Naive B cell (primary cell): ENCODE measurements at places on chromosomes 5 and 9. TPM values are rescaled to one million over a fixed set of nuclear protein-coding genes. Genes with fewer than 3 reads are reported as not detected.

- no peak for DNase-seq
Observed at GRCh38 chr9:104313396-104314110, 190.5 kb upstream of the OR13F1 start.

- no peak for DNase-seq
Observed at GRCh38 chr5:75509956-75510355, 1.5 kb downstream of the CERT1 start.

DNA sequence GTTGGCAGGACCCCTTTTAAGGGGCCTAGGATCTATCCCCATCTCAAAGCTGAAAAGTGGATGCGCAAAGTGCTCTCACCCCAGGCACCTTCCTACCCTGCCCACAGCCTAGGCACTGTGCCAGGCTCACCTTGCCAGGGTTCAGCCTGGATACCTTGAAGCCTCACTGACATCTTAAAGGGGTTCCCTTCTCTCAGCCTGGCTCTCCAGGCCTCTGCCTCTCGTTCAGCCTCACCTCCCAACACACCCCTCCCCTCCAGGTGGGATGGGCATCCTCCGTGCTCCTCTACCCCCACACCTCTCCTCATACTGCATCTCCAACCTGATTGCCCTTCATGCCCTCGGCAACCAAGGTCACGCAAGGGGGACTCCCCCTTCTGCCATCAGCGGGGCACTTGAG lies 25.5 kb downstream of the TNIP1 start:
- DNase-seq, result no peak

The ABO gene
- 0.94 TPM for polyA plus RNA-seq

GRCh38 chr9:96420468-96421219 lies 2.5 kb upstream of the ZNF367 start:
- DNase-seq, result peak; percentile 15
